Ecto neural progenitor cell (in vitro differentiated cells): ENCODE measurements at places on chromosomes 2 and 18.

GRCh38 chr2:237464757-237465391, 22.2 kb upstream of the MLPH start:
- no peak for DNase-seq

- no peak for DNase-seq
Measured at GRCh38 chr18:63079114-63079513, 240.5 kb downstream of the BCL2 start.

DNA sequence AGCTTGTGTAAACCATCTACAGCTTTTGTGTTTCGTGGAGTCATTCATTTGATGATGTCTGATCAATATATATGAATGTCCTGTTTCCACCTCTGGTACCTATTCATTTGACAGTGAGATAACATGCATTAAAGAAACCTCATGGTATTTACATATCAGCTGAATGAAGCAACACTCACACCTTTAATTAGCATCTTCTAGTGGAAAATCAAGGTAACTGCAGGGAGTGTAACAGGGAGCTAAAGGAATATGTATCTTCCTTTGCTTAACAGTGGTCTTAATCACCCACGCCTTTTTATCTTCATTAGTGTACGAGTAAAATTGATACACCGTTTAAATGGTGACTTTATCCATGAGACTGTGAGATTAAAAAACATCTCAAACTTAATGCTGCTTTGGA, 15.6 kb downstream of the SLC39A10 start:
- no peak for DNase-seq

- no peak for DNase-seq
Measured at GRCh38 chr2:163505281-163505680, 230.5 kb downstream of the FIGN start.

DNA sequence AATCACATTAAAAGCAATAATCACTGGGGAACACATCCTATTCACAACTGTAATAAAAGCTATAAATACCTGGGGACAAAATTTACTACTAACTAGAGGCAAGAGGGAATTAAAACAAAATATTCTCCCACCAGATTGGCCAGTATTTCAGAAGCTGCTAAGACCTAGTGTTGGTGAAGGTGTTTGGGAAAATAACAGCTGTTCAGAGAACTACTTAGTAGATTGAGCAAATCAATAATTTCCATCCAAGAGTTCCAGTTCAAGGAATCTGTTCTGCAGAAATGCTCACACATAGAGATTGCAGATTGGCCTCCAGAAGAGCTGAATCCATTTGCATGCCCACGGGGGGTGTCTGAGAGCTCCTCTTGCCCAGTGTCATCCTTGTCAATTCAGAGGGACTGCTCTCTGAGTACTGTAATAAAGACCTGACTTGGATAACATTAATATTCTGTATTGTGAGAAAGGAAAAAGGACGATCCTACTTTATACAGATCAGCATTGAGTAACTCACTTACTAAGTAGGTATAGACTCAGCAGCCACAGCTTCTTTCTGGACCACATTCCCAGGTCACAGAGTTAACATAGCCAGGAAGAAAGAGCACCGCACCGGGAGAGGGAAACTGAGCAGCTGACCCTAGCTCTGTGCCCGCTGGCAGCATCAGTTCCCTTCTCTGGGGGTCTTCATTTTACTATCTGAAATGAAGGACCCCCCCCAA, 5.6 kb downstream of the TUBB6 start:
- no peak for DNase-seq

- no peak for DNase-seq
Measured at GRCh38 chr2:138622613-138623012, 121.0 kb downstream of the SPOPL start.

GRCh38 chr2:6893876-6894482, 16.4 kb downstream of the RSAD2 start:
- DNase-seq: no peak

DNA sequence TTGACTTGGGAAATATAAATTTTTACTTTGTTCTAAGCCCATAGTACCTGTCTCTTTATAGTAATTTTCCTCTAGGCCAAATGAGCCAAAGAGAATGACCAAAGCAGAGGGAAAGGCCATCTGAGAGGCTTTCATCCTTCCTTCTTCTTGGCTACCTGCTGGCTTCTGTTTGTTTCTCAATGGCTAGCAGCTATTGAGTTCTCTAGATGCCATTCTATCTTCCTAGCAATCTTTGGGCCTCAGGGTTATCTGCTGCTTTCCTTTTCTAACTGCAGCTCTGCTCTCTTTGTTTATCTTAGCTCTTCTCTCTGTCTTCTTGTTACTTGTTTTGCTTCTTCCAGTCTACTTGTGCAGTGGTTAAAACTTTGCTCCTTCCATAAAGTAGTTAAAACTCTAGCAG, 601.1 kb upstream of the NRXN1 start:
- no peak for DNase-seq

- DNase-seq: no peak
Measured at GRCh38 chr2:8333177-8333831, 348.6 kb upstream of the ID2 start.
